ENCODE measurements at places on chromosomes 4 and X. TPM values are rescaled to one million over a fixed set of nuclear protein-coding genes. Genes with fewer than 3 reads are reported as not detected.

RRH gene
- not detected for total RNA-seq

SMR3B gene
- total RNA-seq = not detected

TMPRSS11F gene
- not detected for total RNA-seq

TENM3 gene
- total RNA-seq = 1.4 TPM

MID2 gene
- 4.8 TPM for total RNA-seq

SERTM2 gene
- total RNA-seq = 0.05 TPM

MAGT1 gene
- total RNA-seq = 75.0 TPM

ARFIP1 gene
- total RNA-seq = 9.0 TPM

TSPAN5 gene
- 0.43 TPM for total RNA-seq

CT45A1 gene
- not detected for total RNA-seq

SLC9A6 gene
- 3.2 TPM for total RNA-seq

SLC49A3 gene
- 7.6 TPM for total RNA-seq

TRIM61 gene
- total RNA-seq = 0.15 TPM

NMU gene
- total RNA-seq = 0.65 TPM

XPNPEP2 gene
- total RNA-seq = 2.0 TPM

RPS6KA3 gene
- total RNA-seq = 35.9 TPM

IL2 gene
- total RNA-seq = 1.2 TPM

RAB41 gene
- not detected for total RNA-seq

IDUA gene
- 12.9 TPM for total RNA-seq

FBXL5 gene
- 38.9 TPM for total RNA-seq

ITIH6 gene
- not detected for total RNA-seq

FOXR2 gene
- total RNA-seq = not detected

ACSL1 gene
- total RNA-seq = 818 TPM

VSIG1 gene
- not detected for total RNA-seq

KCNIP4 gene
- not detected for total RNA-seq

BLTP1 gene
- total RNA-seq = 24.8 TPM

STS gene
- 4.2 TPM for total RNA-seq

MCUB gene
- 1.8 TPM for total RNA-seq

ACE2 gene
- total RNA-seq = 1.5 TPM

CXCL3 gene
- not detected for total RNA-seq

BRS3 gene
- not detected for total RNA-seq

PABPC4L gene
- 0.05 TPM for total RNA-seq

SPRY1 gene
- total RNA-seq = 15.0 TPM

ADGRL3 gene
- 0.33 TPM for total RNA-seq

SPATA4 gene
- not detected for total RNA-seq

IL3RA gene
- 0.40 TPM for total RNA-seq

PDLIM3 gene
- total RNA-seq = 1.7 TPM

STAP1 gene
- total RNA-seq = not detected

UBA1 gene
- total RNA-seq = 87.2 TPM

TLR8 gene
- total RNA-seq = 0.20 TPM

PRR32 gene
- total RNA-seq = not detected

OTUD6A gene
- not detected for total RNA-seq

ZNF711 gene
- total RNA-seq = 0.25 TPM

CT45A3 gene
- not detected for total RNA-seq

SSX3 gene
- total RNA-seq = not detected

NDST4 gene
- total RNA-seq = not detected

SLC2A9 gene
- total RNA-seq = 21.7 TPM
